Esophagus mucosa (tissue), 1 donor: ENCODE measurements at places on chromosomes 16 and 17. TPM values are rescaled to one million over a fixed set of nuclear protein-coding genes. Genes with fewer than 3 reads are reported as not detected.

DNA sequence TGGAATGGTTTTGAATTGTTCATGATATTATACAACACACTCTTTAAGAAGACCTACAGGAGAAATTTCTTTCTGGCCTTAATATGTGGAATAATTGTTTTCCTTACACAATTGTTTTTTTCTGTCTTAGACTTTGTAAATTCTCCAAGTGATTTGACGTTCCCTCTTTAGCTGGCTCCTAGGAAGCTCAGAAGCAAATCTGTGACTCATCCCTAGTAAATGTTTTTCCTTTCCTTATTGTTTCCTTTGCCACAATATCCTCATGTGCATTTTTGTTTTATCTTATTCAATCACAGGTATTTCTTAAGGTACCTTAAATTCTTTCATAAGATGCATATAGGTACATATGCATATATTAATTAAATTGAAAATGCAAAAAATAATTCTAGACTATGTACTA, 13.5 kb downstream of the KIAA0753 start:
- ATAC-seq, result no peak

DNA sequence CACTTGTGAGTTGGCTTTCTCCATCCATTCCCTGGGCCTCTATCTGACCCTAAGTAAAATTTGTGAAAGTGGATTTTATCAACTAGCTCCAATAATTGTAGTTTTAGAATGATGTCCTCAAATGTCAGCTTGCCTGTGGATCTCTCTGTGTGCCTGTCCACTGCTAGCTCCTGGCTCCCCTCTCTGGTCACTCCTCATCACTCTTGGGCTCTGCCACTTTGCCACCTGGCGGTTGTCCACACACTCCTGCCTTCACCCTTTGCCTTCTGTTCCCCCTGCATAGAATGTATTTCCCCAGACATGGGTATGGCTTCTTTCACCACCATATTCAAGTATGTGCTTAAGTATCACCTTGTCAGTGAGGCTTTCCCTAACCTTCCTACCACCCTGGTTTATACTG, 19.8 kb downstream of the ANKFN1 start:
- no peak for ATAC-seq

DNA sequence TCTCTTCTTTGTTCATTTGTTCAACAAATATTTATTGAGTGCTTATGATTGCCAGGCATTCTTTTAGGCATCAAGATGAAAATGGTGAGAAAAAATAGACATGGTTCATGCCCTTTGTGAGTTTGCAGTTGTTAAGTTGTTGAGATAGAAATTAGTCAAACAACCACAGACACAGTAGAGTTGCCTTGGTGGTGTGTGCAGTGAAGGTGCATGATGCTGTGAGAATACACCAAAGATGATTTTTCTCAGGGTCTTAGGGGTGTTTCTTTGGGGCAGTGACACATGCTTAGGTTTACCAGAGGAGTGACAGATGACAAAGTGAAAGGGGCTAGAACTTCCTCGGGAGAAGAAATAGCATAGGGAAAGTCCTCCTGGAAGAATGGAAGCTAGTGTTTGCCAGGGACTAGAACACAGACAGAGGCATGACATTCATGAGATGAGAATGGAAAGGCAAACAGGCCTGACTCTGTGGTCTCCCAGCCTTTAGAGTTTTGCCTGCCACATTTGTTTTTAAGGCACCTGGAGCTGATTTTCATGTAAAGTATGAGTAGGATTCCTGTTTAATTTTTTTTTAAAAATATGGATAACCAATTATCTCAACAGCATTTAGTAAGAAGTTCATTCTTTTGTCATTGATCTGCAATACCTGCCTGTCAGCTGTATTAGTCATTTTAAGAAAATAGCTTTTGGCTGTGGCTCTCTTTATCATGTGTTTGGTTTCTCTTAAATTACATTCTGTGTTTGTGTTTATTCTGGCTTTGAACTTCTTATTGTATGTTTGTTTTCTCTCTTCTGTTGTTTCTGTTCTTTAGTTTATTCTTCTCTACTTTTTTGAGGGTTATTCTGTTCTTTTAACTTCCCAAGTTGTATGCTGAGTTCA, 36.6 kb downstream of the CYLD start:
- ATAC-seq, result no peak

GRCh38 chr17:80204626-80205468, 15.3 kb downstream of the SGSH start:
- no peak for ATAC-seq

Gene ABCA9
- total RNA-seq, result 1.3 TPM

DNA sequence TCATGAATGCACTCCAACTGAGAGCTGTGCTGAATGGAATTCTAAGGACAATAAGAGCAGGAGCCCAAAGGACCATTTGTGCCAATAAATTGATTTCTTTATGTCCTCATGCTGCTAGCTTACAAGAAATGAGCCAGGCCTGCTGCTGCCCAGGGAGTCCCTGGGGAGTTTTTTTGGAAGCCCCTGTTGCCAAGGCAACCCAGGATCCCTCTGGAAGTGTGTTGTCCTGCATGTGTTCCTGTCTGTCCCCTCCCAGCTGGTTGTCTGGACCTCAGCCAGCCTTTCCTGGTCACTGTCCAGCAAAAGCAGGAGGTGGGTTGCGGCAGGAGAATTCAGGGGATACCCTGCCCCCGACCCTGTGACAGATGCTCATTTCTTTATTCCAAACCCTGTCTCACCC, 51.0 kb upstream of the GPRC5B start:
- ATAC-seq, result no peak

- ATAC-seq, result no peak
These were observed 28.4 kb downstream of the PLXDC1 start for GRCh38 chr17:39122991-39123390.

- ATAC-seq, result peak; percentile 27
These were observed 83.0 kb downstream of the CMIP start for GRCh38 chr16:81527477-81528178.

- ATAC-seq, result no peak
These were observed 50.7 kb downstream of the SMURF2 start for GRCh38 chr17:64611369-64611768.

DNA sequence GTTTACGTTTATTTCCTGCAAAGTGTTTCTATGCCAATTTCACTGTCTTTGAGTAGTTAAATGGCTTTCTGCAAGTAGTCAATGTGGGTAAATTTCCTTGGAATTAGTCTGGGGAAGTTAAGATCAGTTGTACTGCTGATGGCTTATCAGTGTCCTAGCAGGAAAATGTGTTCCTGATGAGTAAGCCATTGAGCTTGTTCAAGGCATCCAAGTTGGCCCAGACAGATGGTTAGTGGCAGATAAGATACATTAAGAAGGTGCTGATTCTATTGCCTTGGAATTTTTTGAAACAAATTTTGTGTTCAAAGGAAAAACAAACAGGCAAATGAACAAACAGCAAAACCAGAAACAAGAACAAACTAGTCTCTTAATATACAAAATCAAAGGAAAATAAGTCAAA, 258.4 kb downstream of the MAP2K6 start:
- ATAC-seq, result no peak

DNA sequence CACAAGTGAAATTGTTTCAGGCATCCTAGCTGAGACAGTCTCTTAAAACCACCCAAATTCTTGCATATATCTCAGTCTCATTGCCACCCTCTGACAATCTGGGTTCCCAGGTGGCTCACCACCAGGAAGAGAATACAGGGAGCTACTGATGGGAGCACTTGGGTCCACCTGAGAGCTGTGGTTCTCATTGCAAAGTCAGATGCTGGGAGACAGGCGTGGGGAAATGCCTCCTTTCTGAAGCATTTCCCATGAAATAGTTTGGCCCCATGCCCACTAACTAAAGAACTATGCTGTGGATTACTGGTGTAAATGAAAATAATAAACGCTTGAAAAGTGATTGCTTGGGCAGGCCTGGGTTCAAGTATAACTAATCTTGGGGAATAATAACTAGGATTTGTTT, 70.3 kb downstream of the CMC2 start:
- peak; percentile 55 for ATAC-seq

Gene WSCD1
- total RNA-seq, result 0.24 TPM

Gene PPY
- not detected for total RNA-seq

- ATAC-seq, result no peak
These were observed 151.4 kb downstream of the BANP start for GRCh38 chr16:88102597-88102996.

- no peak for ATAC-seq
These were observed 11.9 kb downstream of the MSI2 start for GRCh38 chr17:57268181-57268580.

Gene MFAP4
- 5.2 TPM for total RNA-seq

DNA sequence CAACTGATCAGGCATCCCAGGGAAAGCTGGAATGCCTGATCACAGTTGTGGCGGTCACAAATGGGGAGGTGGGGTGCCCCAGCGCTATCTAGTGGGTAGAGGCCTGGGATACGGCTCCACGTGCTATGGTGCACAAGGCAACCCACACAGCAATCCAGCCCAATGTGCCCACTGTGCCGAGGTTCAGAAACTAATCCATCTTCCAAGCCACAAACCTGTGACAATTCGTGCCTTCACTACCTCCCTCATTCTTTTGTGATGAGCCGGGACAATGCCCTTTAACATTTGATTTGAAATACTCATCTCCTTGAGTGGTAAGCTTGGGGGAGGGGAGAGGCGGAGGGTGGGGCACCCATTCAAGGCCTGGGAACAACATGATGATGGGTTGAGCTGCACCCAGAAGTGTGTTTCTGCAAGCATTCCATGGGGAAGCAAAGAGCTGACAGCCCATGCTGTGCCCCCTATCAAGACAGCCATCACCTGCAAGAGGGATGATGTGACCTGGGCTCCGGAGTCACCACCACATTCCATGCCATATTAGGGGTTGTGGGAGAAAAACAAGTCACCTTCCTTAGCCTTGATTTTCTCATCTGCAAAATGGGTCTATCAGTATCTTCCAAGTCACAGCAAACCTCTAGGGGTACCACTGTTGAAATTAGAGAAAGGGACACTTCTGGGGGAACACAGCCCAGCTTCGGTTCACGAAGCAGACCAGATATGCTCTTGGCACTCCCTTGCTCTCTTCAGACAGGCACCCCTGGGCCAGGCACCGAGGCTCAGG, 3.7 kb downstream of the ELOB start:
- no peak for ATAC-seq

DNA sequence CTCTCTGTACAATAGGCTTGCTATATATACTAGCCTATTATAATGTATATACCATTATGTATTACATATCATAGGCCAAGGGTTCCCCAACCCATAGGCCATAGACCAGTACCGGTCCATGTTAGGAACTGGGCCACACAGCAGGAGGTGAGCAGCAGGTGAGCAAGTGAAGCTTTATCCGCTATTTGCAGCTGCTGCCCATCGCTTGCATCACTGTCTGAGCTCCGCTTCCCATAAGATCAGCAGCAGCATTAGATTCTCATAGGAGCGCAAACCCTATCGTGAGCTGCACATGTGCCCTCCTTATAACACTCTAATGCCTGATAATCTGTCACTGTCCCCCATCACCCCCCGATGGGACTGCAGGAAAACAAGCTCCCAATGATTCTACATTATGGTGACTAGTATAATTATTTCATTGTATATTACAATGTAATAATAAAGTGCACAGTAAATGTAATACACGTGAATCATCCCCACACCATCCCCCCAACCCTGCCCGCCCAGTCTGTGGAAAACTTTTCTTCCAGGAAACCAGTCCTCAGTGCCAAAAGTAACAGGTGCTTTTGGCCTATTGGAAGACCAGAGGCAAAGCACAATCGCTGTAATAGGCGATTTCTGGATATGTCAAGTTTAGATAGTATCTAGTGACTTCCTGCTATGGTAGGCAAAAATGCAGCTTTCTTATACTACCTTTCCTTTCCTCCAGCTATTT, 84.1 kb downstream of the MYH11 start:
- ATAC-seq, result no peak

DNA sequence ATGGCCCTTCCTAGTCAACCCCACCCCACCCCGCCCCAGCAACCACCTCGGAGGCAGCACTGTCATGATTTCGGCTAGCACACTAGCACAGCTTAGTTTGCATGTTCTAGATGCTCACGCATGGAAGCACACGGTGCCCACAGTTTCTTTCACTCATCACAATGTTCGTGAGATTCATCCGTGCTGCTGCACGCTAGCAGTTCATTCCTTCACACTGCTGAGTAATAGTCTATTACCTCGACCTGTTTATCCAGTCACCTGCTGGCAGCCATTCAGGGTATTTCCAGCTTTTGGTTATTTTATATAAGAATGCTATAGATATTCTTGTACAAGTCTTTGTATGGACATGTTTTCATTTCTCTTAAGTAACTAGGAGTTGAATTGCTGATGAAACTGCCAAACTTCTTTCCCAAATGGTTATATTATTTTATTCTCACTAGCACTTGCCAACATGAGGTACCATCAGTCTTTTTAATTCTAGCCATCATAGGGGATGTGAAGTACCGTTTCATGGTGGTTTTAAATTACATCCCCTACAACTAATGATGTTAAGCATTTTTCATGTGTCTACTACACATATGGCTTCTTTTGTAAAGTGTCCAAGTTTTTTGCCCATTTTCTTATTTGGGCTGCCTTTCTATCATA, 75.7 kb downstream of the CYTH1 start:
- peak; percentile 93 for ATAC-seq

- peak; percentile 74 for ATAC-seq
These were observed 23.7 kb downstream of the HELZ start for GRCh38 chr17:67221062-67221998.

- peak; percentile 85 for ATAC-seq
These were observed 68.7 kb upstream of the MARCHF10 start for GRCh38 chr17:62876673-62877405.

GRCh38 chr17:1421470-1421869, 21.4 kb upstream of the YWHAE start:
- ATAC-seq, result no peak

Gene DLX3
- total RNA-seq, result 4.0 TPM

Gene BAHCC1
- 4.2 TPM for total RNA-seq

Gene APOBR
- 0.36 TPM for total RNA-seq

Gene TP53TG3C
- total RNA-seq, result not detected

Gene ATP5PD
- 314 TPM for total RNA-seq

DNA sequence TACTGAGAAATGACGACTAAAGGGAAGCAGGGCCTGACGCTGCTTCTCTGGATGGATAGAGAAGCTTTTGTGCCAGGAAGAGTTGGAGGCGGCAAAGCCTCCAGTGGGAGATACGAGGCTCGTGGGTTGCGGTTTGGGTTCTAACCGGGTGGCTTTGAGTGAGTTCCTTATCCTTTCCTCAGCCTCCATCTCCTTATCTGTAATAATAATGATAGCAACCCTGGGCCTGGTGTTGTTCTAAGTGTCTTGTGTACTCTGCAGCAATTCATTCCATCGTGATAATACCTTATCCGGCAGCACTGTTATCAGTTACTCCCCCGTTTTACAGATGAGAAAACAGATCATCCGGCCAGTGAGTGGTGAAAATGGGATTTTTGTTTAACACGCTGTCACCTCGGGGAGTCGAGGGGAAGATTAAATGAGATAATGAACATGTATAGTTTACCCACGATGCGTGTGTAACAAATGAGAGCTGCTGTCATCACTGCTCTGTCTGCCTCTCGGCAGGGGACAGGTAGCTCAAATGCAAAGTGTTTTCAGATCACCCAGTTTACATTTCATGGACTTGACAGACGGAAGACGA, 52.0 kb upstream of the LHX1 start:
- ATAC-seq, result no peak

Gene ATAD5
- 3.8 TPM for total RNA-seq

DNA sequence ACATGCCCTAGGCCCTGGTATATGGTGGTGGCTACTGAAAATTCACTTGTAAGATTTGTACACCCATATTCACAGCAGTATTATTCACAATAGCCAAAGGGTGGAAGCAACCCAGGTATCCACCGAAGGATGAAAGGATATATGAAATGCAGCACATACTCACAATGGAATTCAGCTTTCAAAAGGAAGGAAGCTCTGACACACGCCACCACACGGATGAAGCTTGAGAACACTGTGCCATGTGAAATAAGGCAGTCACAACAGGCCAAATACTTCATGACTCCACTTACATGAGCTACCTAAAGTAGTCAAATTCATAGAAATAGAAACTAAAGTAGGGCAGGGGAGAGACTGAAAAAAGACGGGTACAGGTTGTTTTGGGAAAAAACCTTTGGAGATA, 2.9 kb downstream of the XPO6 start:
- ATAC-seq, result no peak

Gene PRDM7
- not detected for total RNA-seq
